ENCODE measurements at places on chromosomes 6 and 20.

GRCh38 chr6:10721850-10722569 is 860 bp upstream of the TMEM14C start:
- no peak for DNase-seq

- no peak for DNase-seq
Observed at GRCh38 chr20:33352258-33353012, 48.9 kb downstream of the CDK5RAP1 start.

DNA sequence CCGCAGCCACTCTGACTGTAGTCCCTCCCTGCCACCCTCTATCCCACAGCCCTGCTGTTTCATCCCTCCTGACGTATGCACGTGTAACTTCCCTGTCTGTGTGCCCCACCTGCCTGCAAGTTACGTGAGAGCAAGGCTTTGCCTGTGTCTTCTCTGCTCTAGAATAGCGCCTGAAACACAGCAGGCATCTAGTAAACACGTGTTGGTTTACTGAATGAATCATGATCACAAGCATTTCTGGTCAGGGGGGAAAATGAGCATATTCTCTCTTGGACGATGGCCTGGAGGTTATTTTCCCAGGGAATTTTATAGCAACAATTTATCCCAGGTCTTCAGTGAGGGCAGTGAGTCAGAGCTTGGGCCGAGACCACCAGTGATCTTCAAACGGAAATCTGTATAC is 38.3 kb downstream of the PSMG4 start:
- peak; percentile 86 for DNase-seq

GRCh38 chr20:8228315-8228714 is 96.2 kb downstream of the PLCB1 start:
- no peak for DNase-seq

GRCh38 chr20:54200487-54201267 is 7.2 kb upstream of the PFDN4 start:
- no peak for DNase-seq

- no peak for DNase-seq
Observed at GRCh38 chr6:108565893-108566292, 5.2 kb downstream of the FOXO3 start.

DNA sequence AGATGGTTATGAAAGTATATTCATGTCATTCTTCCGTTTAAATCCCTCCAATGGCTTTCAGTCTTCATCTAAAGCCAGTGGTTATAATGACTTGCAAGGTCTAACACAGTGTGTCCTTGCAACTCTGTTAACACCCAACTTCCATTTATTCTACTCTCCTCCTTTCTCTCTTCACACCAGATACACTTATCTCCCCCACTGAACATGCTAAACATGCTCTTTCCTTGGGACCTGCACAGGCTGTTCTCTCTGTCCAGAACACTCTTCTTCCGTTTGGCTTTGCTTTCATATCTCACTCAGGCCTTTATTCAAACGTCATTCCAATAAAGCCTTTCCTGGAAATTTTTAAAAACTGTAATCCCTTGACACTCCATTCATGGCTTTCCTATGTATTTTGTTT is 91.5 kb downstream of the EPHA7 start:
- DNase-seq, result no peak

All from brain pericyte (primary cell).